ENCODE measurements at places on chromosomes 5 and 9. TPM values are rescaled to one million over a fixed set of nuclear protein-coding genes. Genes with fewer than 3 reads are reported as not detected.
A peak's percentile ranks its signal among the peaks of the same experiment; 100 is the strongest.

The ZNF300 gene
- total RNA-seq: 2.5 TPM

The CDC20B gene
- 5.7 TPM for total RNA-seq

DNA sequence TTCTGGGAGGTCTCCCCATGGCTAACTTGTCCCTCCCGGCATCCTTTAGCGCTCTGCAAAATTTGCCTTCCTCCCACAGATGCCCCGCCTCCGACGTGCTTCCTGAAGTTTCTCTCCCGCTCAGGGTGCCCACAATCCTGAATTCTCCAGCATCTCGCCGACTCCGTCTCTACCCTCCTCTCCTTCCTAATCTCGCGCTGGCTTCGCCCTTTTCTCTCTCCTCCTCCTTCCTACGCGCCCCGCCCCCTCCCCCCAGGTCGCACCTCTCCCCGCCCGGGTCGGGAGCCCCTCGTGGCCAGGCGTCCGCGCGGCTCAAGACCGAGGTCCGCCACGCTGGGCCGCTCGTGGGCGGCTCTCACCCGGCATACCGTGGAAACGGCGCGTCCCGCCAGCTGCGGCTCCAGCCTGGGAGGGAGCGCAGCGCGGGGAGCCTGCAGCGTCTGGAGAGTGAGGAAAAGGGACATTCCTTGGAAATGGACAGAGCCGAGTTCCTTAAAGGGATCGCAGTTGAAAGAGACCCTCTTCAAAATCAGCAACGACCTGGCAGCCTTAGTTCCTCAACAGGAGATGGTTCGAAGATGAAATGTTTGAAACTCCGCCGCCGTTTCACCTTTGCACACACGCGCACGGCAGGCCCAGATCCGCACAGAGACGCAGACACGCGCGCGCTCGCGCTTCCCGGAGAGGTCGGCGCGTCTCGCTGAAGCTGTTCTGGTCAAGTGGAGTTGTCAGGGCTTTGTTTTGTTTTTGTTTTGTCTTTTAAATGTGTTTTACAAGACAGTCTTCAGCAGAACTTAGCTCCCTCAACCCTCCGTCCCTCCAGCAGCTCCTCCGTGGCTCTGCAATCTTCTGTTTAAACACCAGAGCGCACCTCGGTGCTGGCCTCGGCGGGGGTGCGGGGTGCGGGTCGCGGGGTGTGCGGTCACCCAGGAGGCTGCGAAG lies 5.0 kb upstream of the IRX2 start:
- peak overlapping the region; percentile 20 for H3K4me3 ChIP-seq
- peaks cover 11% of the 10 kb centered on the region for H3K27me3 ChIP-seq
- no peak overlapping the region for H3K27ac ChIP-seq
- H3K36me3 ChIP-seq: no peaks in the 10 kb centered on the region
- peak; percentile 57 for DNase-seq
- H3K4me1 ChIP-seq: peaks cover 2% of the 10 kb centered on the region

The C6 gene
- 22.7 TPM for total RNA-seq

DNA sequence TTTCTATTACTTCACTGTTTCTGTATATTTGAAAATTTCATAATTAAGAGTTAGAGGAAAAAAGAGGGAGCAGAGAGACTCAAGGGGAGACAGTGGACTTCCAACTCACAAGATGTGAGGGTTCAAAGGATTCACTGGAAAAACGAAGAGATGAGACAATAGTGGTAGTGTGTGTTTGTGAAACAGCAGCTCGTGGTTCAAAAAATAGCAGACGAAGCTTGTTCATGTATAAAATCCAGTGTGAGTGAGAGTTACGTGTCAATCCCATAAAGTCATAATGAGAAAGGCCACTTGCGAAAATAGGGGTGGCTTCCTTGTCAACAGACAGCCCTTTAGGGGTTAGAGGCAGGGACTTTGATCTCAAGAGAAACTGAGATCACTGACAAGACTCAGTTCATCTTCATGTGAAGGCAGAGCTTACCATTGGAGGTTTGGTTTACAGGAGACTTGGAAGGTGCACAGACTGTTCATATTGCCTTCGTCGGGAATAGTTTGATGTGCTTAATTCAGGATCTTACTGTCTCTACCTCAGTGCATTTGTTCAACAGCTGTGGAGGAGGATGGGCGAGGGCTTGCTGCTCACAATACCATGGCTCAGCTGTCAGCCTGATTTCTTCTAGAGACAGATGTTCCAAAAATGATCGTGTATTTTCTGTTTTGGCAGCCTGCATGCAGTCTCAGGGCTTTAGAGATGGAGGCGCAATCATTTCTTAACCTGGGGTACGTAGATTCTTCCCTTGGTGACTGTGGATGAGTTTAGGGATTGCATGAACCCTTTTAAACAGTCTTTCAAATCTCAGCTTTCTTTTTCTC lies 105.7 kb upstream of the KLF9 start:
- no peaks in the 10 kb centered on the region for H3K36me3 ChIP-seq
- H3K27me3 ChIP-seq: no peaks in the 10 kb centered on the region
- DNase-seq: no peak
- no peaks in the 10 kb centered on the region for H3K4me1 ChIP-seq

The FCN2 gene
- not detected for total RNA-seq

DNA sequence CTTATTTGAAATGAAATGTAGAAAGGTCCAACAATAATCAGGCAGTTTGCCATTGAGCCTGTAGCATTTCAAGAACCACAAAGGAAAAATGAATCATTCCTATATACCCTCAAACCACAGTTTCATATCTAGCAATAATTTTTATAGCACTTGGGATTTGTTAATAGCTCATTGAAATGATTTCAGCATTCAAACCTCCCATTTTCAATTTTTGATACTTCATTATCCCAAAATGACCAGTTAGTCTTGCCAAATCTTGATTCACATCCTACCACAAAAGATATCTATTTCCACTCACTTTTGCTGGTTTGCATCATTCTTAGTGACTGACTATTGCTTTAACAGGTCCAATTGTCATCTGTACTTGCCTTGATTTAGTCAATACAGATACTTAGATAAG lies 790.1 kb downstream of the TLE1 start:
- no peak overlapping the region for H3K27ac ChIP-seq
- no peaks in the 10 kb centered on the region for H3K36me3 ChIP-seq
- no peak overlapping the region for H3K4me3 ChIP-seq
- H3K27me3 ChIP-seq: no peaks in the 10 kb centered on the region

DNA sequence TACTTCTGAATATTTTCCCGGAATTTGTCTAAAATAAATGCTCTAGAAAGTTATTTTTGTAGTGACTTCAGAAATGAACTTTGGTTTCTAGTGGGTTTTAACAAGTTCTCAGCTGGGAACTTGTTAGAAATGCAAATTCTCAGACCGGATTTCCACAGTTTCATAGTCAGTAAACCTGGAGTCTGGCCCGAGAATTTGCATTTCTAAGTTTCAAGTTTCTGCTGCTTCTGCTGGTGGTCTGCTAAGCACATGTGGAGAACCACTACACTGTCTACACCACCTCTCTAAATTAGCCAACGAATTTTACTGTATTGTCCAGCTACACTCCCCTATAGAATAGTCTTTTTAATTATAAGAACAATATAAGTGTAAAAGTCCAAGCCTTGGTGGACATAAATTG lies 208.0 kb downstream of the CHSY3 start:
- no peak overlapping the region for H3K27ac ChIP-seq
- DNase-seq: no peak
- H3K4me1 ChIP-seq: no peaks in the 10 kb centered on the region

The FBXW11 gene
- total RNA-seq: 47.0 TPM

The FNIP1 gene
- 98.3 TPM for total RNA-seq

- no peaks in the 10 kb centered on the region for H3K27me3 ChIP-seq
- H3K4me1 ChIP-seq: peaks cover 11% of the 10 kb centered on the region
Observed at GRCh38 chr5:140287801-140288521, 14.9 kb downstream of the PFDN1 start.

DNA sequence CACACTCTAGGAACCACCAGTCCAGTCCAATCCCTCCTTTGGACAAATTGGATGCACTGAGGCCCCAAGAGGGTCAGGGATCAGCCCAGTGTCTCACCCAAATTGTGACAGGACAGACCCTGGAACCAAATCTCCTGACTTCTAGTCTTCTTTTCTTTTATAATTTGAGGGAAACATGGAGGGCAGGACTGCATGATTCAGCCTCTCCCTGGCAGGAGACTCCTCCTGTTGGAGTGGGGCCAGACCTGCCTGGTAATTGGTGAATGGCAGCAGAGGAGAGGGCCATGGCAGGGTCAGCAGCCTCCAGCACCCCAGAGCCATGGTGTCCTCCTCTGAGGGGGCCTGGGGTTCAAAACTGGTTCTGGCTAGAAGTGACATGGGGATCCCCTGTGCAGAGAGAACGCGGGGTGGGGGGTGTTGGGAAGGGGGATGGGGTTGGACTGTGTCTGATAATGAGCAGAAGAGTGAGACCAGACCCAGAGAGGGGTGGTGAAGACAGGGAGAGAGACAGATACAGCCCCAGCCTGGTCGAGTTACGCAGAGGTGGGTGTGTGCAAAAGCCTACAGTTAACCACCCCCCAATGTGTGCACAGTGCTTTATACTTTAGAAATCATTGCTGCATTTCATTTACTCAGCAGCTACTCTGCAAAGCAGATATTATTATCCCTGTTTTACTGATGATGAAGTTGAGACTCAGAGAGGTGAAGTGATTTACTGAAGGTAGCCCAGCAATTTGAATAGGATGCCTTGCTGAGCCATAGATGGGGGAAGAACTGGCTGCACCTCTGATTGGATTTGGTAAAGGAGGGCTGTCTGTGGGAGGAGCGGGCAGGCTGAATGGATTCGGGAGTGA lies 3.8 kb upstream of the SYNPO start:
- peak overlapping the region; percentile 68 for H3K27ac ChIP-seq
- H3K27me3 ChIP-seq: no peaks in the 10 kb centered on the region
- no peak for DNase-seq
- no peak overlapping the region for H3K4me3 ChIP-seq
- H3K4me1 ChIP-seq: peaks cover 40% of the 10 kb centered on the region

The OBP2B gene
- not detected for total RNA-seq

The TRIM14 gene
- total RNA-seq: 42.7 TPM

DNA sequence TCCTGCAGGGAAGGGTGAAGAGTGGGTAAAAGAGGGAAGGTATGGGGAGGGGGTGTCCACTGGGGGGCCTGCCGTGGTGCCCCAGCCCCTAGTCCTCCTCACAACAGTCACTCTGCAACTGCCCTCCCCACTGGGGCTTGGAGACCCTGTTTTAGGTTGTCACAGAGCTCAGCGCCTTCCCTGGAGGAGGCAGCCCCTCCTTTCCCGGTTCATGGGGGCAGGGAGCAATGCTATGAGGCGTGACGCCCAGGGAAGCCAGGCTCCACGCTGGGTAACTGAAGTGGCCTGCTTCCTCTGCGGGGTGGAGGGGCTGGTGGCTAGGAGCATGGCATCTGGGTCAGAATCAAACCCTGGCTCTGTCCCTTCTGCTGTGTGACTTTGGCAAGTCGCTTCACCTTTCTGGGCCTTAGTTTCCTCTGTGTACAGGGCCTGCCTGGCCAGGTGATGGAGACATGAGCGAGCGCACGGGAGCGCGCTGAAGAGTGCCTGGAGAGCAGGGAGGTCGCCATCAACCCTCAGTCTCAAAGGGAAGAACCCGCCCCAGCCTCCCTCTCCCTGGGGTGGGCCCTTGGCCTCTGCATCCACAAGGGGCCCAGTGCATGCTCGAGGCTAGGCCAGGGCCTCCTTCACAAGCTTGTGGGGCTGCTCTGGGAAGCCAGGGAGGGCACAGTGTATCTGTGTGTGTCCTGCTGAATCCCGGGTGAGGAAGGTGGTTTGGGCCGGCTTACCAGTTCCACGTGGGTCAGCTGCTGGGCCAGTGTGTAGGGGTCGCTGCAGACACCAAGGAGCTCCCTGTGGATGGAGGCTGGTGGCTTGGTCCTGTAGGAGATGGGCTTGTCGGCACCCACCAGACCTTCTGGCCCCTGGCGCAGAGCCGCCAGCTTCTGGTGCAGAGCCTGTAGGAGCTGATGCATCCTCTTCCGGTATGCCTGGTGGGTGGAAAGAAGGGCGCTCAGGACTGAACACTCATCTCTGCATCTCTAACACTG lies 56.4 kb upstream of the RNF130 start:
- H3K27ac ChIP-seq: no peak overlapping the region
- DNase-seq: no peak
- peaks cover 4% of the 10 kb centered on the region for H3K27me3 ChIP-seq
- H3K36me3 ChIP-seq: no peaks in the 10 kb centered on the region
- H3K4me1 ChIP-seq: peaks cover 7% of the 10 kb centered on the region

- no peaks in the 10 kb centered on the region for H3K4me1 ChIP-seq
- peaks cover 9% of the 10 kb centered on the region for H3K36me3 ChIP-seq
- H3K27me3 ChIP-seq: no peaks in the 10 kb centered on the region
- no peak overlapping the region for H3K4me3 ChIP-seq
- no peak for DNase-seq
- H3K27ac ChIP-seq: no peak overlapping the region
Observed at GRCh38 chr5:131323378-131323777, 59.5 kb downstream of the CDC42SE2 start.

DNA sequence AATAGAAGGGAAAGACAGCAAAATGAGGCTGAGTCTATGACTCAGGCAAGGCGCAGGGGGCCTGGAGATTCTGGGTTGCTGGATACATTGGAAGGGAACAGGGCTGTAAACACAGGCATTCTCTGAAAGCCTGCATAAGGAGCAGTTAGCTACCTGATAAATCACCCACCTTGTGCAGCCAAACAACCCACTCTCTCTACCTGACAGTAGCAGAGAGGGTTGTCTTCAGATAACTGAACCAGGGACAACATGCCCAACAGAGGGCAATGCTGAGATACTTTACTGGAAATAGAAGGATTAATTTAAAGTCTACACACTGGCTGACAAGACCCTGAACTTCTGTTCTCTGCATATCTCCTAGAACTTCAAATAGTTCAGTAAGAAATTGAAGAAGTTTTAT lies 161.6 kb downstream of the KCTD16 start:
- no peak for DNase-seq
- H3K27me3 ChIP-seq: peaks cover 6% of the 10 kb centered on the region
- H3K36me3 ChIP-seq: no peaks in the 10 kb centered on the region
- H3K4me3 ChIP-seq: no peak overlapping the region
- H3K4me1 ChIP-seq: no peaks in the 10 kb centered on the region

GRCh38 chr9:7360513-7360912 lies 439.1 kb downstream of the DMAC1 start:
- no peaks in the 10 kb centered on the region for H3K27me3 ChIP-seq
- no peak for DNase-seq
- no peak overlapping the region for H3K27ac ChIP-seq
- H3K36me3 ChIP-seq: no peaks in the 10 kb centered on the region
- peaks cover 15% of the 10 kb centered on the region for H3K4me1 ChIP-seq

GRCh38 chr5:108634617-108635288 lies 112.9 kb upstream of the FER start:
- H3K27ac ChIP-seq: no peak overlapping the region
- no peak overlapping the region for H3K4me3 ChIP-seq
- H3K4me1 ChIP-seq: no peaks in the 10 kb centered on the region
- H3K36me3 ChIP-seq: no peaks in the 10 kb centered on the region
- DNase-seq: no peak

- no peaks in the 10 kb centered on the region for H3K27me3 ChIP-seq
- no peak for DNase-seq
- H3K27ac ChIP-seq: no peak overlapping the region
- H3K36me3 ChIP-seq: peaks cover 27% of the 10 kb centered on the region
- H3K4me1 ChIP-seq: no peaks in the 10 kb centered on the region
Observed at GRCh38 chr5:177427919-177428573, 1.6 kb downstream of the GRK6 start.

GRCh38 chr9:130874783-130875182 lies 21.8 kb downstream of the QRFP start:
- no peak overlapping the region for H3K4me3 ChIP-seq
- H3K4me1 ChIP-seq: no peaks in the 10 kb centered on the region
- H3K36me3 ChIP-seq: peaks cover 19% of the 10 kb centered on the region
- no peak for DNase-seq

GRCh38 chr9:127183814-127184582 lies 61.6 kb upstream of the ANGPTL2 start:
- no peaks in the 10 kb centered on the region for H3K27me3 ChIP-seq
- peaks cover 43% of the 10 kb centered on the region for H3K4me1 ChIP-seq
- H3K36me3 ChIP-seq: peaks cover 1% of the 10 kb centered on the region
- H3K4me3 ChIP-seq: no peak overlapping the region
- peak; percentile 78 for DNase-seq
- peak overlapping the region; percentile 62 for H3K27ac ChIP-seq
